ENCODE measurements at places on chromosomes 7 and 10. TPM values are rescaled to one million over a fixed set of nuclear protein-coding genes. Genes with fewer than 3 reads are reported as not detected.

DNA sequence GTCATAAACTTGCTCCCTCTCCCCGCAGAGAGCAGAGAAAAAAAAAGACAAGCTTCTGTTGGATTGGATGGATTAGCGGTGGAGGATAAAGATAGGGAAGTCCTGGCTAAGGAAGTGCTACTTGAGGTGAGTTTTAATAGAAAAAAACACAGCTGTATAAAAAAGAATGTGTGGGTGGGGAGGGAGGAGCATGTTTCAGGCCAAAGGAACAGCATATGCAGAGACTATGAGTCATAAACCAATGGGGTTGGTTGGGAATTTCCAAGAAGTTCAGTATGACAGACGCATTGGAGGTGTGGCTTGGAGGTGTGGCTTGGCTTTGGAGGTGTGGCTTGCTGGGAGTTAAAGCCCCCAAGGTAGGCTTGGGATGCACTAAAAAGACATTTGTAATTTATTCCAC is 103.0 kb upstream of the LSM8 start:
- no peaks in the 10 kb centered on the region for H3K36me3 ChIP-seq
- DNase-seq = no peak
- no peak overlapping the region for H3K4me3 ChIP-seq
- H3K4me1 ChIP-seq = no peaks in the 10 kb centered on the region

- no peak overlapping the region for H3K4me3 ChIP-seq
- no peaks in the 10 kb centered on the region for H3K4me1 ChIP-seq
- DNase-seq = no peak
- no peaks in the 10 kb centered on the region for H3K27me3 ChIP-seq
Measured at GRCh38 chr7:56447864-56448693, 331.9 kb upstream of the NUPR2 start.

DNA sequence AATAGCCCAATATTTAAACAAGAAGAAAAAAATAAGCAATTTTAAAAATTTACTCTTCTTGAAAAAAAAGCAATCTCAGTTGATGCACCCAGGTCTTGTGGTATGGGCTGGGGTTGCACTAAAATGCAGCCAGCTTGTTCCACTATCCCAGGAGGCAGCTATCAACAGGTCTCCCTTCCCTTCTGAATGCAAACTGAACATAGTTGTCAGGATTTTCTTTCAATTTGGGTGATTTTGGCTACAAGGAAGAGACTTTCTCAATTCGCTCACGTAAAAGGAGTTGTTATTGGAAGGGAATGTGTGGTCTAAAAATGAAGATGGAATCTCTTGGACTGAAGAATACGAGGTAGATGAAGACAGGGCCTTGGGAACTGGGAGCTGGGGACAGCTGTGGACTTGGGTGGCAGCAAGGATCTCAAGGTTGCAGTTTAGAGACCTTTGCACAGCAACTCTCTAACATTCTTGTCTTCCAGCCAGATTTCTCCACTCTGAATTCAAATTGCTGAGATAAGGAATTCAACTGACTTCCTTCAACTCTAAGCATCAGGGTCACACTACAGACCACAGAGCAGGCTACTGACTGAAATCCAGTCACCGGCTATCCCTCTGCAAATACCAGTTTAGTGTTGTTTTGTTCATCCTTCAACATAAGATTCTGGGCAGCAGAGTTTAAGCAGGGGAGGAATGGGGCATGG is 3.1 kb upstream of the TMEM26 start:
- no peak for DNase-seq
- no peaks in the 10 kb centered on the region for H3K4me1 ChIP-seq
- H3K4me3 ChIP-seq = no peak overlapping the region
- no peaks in the 10 kb centered on the region for H3K36me3 ChIP-seq
- H3K27ac ChIP-seq = no peak overlapping the region

DNA sequence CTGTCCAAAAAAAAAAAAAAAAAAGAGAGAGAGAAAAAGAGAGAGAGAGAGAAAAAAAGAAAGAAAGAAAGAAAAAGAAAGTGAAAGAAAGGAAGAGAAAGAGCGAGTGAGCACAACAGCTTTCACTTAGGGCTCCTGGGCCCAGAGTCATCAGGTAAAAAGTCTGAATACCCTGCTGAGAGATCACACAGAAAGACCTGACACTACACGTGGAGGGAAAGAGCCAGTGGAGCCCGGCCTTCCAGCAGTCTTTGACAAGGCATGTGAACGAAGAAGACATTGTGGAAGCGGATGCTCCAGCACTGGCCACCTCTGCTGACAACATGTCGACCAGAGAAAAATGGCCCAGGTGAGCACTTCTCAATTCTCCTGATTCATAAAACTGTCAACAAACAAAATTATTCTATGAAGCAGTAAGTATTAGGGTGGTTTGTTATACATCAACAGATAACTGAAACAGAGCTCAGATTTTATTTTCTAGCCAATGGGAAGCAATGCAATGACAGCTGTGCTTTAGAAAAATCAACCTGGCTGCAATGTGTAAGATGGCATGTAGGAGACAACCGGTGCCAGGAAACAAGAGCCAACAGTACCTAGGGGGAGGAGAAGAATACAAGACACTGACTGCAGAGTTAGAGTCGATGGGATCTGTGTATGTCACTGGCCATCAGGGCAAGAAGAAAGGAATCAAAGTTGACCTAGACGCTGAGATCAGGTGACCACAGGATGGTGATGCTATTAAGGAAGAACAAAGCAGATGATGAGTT is 4.4 kb downstream of the RNF216 start:
- no peak overlapping the region for H3K27ac ChIP-seq
- H3K36me3 ChIP-seq = peaks cover 4% of the 10 kb centered on the region
- no peak overlapping the region for H3K4me3 ChIP-seq
- DNase-seq = no peak
- H3K4me1 ChIP-seq = no peaks in the 10 kb centered on the region

FKBP6 gene
- not detected for total RNA-seq

DNA sequence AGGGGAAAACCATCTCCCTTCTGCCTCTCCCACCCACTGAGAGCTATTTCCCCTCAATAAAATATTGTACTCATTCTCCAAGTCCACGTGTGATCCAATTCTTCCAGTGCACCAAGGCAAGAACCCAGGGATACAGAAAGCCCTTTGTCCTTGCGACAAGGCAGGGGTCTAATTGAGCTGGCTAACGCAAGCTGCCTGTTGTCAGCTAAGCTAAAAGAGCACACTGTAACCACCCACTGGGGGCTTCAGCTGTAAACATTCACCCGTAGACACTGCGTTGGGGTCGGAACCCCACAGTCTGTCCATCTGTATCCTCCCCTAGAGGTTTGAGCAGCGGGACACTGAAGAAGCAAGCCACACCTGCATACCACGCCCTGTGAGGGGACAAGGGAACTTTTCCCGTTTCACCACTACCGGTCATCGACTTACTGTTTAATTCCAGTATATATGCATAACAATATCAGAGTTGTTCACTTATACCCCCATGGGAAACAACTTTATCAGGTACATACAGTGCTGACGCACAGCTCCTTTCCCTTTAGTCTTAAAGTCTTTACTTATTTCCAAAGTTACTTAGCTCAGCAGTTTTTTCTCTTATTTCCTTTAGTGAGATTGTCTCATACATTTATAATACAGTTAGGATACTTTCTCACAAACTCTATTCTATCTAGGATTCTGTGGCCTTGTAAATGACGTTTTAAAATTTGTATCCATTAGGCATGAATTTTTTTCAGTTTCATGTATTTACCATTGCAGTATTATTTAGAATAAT is 721.6 kb downstream of the ANKRD7 start:
- H3K4me1 ChIP-seq = no peaks in the 10 kb centered on the region
- H3K4me3 ChIP-seq = no peak overlapping the region
- DNase-seq = peak; percentile 59
- no peak overlapping the region for H3K27ac ChIP-seq
